GM04504 (cell line): ENCODE measurements at places on chromosomes 5 and 9.
A peak's percentile ranks its signal among the peaks of the same experiment; 100 is the strongest.

DNA sequence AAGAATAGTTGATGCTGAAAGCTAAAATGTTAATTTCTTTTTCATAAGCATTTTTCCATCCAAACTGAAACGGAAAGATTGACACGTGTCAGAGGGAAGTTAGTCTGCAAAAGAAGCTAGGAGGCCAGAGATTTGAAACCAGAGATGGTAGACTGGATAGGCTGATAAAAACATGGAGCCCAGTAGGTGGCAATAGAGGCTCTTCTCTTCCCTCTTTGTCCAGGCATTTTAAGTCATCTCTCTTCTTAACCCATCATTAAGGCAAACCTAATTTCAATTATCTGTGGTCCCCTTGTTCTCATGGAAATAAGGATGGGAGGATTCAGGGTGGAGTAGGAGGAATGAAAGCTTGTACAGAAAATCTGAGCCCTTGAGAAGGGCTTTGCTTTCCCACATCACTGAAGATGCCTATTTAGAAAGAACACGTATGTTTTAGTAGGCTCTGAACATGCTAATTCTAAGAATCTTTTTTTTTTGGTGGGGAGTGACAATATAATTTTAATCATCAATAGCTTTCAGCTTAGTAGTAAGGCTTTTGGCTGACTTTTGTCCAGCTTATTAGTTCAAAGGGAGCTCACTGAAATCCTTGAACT is 66.6 kb downstream of the ZNF474 start:
- no peak for DNase-seq

DNA sequence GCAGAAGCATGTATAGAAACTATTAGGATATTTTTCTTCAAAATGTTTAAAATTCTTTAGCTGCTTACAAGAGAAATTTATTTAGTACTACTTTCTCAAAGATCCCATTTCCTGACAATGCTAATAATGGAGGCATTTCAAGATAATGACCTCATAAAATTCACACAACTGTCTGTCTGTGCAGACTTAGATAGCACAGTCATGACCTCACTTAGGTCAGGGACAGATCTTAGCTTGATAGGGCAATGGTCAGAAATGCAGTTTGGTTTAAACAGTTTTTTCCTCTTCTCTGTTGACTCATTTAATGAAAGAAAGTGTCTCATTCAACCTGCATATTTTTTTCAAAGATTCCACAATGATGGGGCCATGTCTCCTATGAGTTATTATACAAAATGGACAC is 128.4 kb downstream of the GRIA1 start:
- no peak for DNase-seq

DNA sequence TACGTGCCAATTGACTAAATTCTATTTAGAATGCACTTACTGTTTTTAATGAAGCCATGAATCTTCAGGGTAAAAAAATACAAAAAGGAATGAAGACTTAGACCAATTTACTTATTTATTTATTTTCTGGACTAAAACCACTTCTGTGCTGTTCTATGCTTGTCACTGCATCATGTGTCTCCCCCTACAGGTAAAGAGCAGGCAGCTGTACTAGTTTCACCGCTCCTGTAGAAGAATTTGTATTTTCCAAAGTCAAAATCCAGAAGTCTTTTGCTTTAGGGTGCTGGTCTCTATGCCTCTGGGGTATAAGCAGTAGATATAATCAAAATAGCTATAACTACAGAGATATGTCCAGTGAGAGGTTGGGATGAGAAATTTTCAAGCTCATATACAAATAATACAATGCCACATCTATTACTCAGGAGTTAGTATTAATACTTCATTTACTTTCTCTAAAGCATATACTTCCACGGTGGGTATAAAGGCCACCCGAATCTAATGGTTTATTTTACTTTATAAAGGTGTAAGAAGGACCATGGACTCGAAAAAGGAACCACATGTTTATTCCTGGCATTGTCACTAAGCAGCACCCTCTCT is 591.5 kb downstream of the RAB3C start:
- peak; percentile 39 for DNase-seq

- no peak for DNase-seq
These were observed 7.7 kb upstream of the C5orf47 start for GRCh38 chr5:173981185-173981761.

DNA sequence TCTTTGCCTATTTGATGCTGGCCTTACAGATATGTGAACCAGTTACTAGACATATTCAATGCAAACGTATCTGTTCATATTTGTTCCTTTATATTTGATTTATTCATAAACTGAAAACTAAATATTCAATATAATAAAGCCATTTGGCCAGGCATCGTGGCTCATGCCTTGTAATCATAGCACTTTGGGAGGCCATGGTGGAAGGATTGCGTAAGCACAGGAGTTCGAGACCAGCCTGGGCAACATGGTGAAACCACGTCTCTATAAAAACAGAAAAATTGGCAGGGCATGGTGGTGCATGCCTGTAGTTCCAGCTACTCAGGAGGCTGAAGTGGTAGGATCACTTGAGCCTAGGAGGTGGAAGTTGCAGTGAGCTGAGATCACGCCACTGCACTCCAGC is 49.2 kb upstream of the CTNNAL1 start:
- no peak for DNase-seq

DNA sequence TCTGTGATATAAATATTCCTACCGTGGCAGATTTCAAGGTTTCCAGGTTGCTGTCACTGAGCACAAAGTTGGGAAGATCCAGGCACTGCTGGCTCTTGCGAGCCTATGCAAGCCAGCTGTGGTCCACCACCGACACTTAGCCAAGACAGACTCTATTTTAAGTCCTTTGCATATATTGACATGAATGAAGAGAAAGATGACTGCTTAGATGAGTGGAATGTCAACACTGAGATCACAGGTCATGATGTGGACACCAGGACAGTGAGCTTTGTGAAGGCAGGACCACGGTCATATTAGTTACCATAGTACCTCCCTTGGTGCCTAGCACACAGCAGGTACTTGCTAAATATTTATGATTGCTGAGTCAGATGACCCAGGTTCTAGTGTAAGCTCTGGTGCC is 217.0 kb downstream of the PAPPA start:
- no peak for DNase-seq

- DNase-seq = no peak
These were observed 5.3 kb upstream of the SUSD1 start for GRCh38 chr9:112180387-112180881.

- no peak for DNase-seq
These were observed 2.1 kb downstream of the OBP2A start for GRCh38 chr9:135547756-135548736.

- DNase-seq = peak; percentile 94
These were observed 1.3 kb upstream of the EGR1 start for GRCh38 chr5:138464008-138464387.

GRCh38 chr5:39815711-39816110 is 390.9 kb upstream of the DAB2 start:
- DNase-seq = no peak

DNA sequence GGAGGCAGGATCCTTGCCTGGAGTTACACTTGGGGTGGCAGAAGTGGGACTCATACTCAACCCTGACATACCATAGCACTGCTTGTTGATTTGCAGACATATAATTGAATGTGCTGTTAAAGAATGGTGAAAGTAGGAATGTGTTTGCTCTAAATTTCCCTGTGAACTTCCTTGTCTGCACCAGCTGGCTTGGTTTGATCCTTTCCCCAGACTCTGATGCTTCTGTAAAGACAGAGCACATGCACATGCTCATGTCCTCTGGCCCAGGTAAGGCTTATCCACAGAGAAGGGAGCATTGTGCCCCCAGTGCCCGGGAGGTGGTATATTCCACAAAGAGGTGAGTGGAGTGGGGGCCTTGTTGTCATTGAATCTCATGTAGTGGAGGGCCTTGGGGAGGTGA is 138.0 kb upstream of the STC2 start:
- DNase-seq = no peak

- no peak for DNase-seq
These were observed 242.3 kb downstream of the NSG2 start for GRCh38 chr5:174287761-174288160.

DNA sequence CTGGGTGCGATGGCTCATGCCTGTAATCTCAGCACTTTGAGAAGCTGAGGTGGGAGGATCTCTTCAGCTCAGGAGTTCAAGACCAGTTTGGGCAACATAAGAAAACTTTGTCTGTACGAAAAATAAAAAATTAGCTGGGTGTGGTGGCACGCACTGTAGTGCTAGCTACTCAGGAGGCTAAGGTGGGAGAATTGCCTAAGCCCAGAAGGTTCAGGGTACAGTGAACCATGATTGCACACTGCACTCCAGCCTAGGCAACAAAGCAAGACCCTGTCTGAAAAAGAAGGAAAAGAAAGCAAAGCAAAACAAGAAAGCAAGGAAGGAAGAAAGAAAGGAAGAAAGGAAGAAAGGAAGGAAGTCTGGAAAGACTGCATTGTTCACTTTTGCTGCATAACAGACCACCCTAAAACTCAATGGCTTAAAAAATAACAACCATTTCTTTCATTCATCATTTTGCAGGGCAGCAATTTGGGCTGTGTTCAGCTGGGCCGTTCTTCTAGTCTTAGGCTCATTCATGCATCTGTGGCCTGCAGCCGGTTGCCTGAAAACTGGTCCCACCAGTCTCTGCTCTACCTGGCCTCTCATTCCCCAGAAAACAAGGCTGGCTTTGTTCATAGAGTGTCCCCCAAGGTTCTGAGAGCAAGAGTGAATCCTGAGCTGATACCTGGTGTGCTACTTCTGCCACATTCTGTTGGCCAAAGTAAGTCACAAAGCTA is 82.4 kb upstream of the MIER3 start:
- no peak for DNase-seq

DNA sequence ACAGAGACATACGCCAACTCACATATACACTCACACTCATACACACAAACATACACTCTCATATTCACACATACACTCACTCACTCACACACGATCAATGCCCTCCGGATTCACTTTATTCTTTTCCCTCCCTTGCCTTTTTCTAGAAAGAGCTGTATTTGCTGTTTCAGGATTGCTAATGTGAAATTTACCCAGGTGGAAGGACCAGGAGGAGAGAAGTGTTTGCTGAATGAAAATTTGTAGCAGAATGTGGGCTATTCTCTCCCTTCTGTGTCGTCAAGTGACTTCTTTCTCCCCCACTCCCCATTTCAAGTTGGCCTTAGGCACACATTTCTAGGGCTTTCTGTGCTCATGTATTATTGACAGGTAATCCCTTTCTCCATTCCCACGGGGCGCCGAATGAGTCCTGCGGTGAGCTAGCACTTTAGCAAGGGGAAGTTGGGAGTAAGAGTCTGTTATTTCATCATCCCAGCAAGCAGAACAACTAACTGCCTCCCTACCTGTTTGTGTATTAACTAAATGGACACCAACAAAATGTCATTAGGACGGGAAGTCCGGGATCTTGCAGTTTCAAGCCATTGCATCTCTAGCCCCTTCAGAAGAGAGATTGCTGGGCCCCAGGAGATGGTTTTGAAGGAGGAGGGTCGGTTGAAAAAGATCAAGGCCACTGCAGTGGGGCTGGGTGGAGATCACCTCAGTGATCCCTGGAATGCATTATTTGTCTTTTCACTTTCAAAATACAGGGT is 97.1 kb upstream of the TAF11L2 start:
- DNase-seq = no peak

- DNase-seq = peak; percentile 64
These were observed 739 bp downstream of the CARD9 start for GRCh38 chr9:136372561-136373299.

DNA sequence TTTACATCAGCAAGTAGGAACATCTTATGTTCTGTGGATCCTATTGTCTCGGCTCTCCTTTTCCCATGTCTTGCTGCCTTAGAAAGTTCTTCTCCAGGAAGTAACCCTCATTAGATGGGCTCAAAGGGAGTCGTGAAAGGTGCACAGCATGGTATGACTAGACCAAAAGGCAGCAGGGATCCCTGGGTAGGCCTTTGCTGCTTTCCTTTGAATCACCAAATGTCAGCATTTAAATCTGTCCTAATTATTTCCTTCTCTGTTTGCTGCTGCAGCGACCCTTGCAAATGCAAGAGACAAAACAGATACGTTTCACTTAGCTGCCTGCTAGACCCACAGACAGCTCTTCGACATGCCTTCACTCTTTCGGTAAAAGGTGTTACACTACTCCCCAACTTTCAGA is 218.4 kb downstream of the ACTL7B start:
- DNase-seq = no peak

- no peak for DNase-seq
These were observed 383.9 kb downstream of the CTNND2 start for GRCh38 chr5:11520241-11520930.

- DNase-seq = no peak
These were observed 1436.0 kb upstream of the NUDT12 start for GRCh38 chr5:104998572-104998971.

DNA sequence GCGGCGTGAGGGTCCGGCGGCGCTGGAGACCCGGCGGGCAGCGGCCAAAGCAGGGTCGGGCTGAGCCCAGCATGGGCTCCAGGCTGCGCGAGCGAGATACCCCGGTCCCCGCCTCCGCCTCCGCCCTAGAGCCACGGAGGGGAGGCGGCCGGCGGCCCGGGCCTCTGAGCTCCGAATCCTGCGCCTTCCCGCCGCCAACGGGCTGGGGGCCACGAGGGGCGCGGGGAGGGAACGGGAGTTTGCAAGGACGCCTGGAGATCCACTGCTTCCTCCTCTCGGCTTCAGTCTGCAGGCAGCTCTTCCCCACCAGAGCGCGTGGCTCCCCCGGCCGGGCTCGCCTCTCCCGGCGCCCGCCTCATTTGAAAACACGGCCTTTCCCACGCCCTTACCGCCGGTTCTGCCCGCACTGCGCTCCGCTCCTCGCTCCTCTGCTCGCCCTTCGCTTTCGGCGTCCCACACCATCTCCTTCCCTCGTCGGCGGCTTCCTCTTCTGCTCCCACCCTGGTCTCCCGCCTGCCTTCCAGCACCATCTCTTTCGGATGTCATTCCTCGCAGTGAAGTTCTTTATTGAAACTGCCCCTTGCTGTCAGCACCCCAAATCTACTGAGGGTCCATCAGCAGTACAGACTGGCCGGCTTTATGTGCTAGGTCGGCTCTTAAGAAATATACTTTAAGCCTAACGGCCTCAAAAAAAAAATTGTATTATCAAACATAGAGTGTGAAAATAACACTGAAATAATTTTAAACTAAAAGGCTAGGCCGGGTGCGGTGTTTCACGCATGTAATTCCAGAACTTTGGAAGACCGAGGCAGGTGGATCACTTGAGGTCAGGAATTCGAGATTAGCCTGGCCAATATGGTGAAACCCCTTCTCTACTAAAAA is 105.0 kb upstream of the FAM120A start:
- DNase-seq = no peak

DNA sequence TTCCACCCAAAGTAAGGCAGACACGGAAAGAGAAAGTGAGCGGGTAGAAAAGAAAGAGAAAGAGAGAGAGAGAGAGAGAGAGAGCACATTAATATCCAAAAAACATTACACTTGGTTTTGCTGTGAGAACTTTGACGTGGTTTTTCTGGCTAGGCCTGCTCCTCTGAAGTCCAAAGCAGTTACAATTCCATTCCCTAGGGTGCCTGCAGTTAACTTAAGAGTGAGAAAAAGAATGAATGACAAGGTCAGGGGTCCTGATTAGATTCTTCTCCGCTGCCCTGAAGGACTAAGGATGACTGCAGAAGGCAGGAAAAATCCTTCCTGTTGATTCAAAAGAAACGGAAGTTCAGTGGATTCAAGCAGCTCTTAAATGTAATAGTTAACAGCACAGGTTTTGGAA is 589.8 kb downstream of the PRELID2 start:
- no peak for DNase-seq
